ENCODE measurements at places on chromosomes 1 and 21.
A peak's percentile ranks its signal among the peaks of the same experiment; 100 is the strongest.

GRCh38 chr21:27646691-27647090 is 679.8 kb upstream of the ADAMTS5 start:
- no peak for DNase-seq

GRCh38 chr1:37020653-37021277 is 13.6 kb downstream of the GRIK3 start:
- DNase-seq: no peak

GRCh38 chr1:3942416-3943122 is 42.5 kb upstream of the C1orf174 start:
- DNase-seq: no peak

DNA sequence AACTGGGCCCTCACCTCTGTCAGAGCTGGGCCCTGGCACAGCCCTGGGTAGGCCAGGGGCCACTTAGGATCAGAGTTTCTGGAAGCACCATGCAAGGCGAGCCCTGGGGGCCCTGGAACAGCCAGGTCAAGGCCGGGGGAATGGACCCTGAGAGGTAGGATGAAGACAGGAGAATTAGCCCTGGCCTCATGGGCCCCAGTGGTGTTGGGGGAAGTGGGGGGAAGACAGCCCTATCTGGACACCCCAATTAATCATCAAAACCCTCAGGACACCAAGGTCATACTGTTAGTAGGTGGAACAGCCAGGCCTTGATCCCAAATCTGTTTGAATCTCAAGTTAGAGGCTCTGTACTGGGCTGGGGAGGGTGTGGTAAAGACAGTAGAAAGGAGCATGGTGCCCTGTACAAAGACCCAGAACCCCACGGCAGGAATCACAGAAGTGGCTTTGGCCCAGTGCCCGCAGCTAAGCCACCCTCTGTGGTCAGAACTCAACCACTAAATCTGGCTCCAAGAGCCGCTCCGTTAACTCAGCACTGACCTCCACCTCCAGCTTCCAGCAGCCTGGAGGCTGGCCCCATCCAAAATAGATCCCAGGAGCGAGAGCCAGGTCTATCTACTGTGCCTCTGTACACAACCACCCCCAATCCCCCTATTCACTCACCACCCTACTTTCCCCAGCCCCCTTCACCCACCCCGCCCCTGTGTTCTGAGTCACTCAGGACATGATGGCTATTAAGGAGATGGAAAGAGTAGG is 14.0 kb upstream of the TRIM63 start:
- DNase-seq: no peak

GRCh38 chr1:155479205-155479604 is 83.4 kb downstream of the ASH1L start:
- peak; percentile 57 for DNase-seq
